ENCODE measurements at places on chromosomes 7 and 10. TPM values are rescaled to one million over a fixed set of nuclear protein-coding genes. Genes with fewer than 3 reads are reported as not detected.

DNA sequence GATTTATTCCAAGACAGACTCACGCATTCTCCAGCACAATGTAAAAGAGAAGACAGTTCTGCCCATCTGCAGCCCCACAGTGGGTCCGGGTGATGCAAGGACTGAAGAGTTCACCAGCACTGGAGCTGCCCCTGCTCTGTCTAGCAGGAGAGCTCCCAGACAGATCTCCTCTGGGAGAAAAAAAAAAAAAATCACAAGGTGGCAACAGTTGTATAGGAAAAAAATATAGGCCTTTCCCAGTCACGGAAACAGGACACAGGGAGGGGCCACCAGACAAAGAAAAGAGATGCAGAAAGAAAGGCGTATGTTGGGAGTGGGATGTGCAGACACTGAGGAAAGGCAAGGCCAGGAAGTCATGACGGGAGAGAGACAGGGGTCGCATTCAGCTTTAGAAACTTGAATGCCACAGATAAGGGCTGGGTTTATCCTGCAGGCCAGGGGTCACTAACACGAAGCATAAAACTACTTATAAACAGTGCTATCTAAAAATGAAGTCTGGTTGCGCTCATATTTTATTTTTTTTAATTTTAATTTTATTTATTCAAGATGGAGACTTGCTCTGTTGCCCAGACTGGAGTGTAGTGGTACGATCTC is 54.1 kb downstream of the FAM171A1 start:
- peaks cover 27% of the 10 kb centered on the region for H3K4me1 ChIP-seq
- no peaks in the 10 kb centered on the region for H3K36me3 ChIP-seq
- no peak overlapping the region for H3K4me3 ChIP-seq
- H3K27ac ChIP-seq = no peak overlapping the region

- no peak overlapping the region for H3K4me3 ChIP-seq
- H3K36me3 ChIP-seq = no peaks in the 10 kb centered on the region
- H3K27me3 ChIP-seq = peaks cover 14% of the 10 kb centered on the region
- no peak overlapping the region for H3K27ac ChIP-seq
Measured at GRCh38 chr10:45224219-45224841, 91.1 kb downstream of the OR13A1 start.

GRCh38 chr10:23481363-23481961 is 42.6 kb downstream of the OTUD1 start:
- H3K4me3 ChIP-seq = no peak overlapping the region
- no peak for DNase-seq
- no peaks in the 10 kb centered on the region for H3K36me3 ChIP-seq
- H3K27ac ChIP-seq = no peak overlapping the region
- no peaks in the 10 kb centered on the region for H3K27me3 ChIP-seq

DNA sequence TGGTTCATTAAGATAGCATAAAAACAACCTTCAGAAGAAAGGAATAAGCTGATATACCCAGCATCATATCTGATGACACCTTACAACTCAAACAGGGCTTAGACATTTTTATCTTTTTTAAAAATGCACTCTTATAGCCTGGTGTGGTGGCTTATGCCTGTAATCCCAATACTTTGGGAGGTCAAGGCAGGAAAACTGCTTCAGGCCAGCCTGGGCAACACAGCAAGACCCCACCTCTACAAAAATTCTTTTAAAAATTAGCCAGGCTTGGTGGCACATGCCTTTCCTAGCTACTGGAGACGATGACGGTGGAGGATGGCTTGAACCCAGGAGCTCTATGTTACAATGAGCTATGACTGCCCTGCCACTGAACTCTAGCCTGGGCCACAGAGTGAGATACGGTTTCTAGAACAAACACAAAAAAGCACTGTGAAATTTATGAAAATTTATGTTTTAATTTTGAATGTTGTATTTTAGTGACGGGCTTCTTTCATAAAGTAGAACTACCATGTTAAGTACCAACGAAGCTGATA is 12.3 kb upstream of the KMT2E start:
- no peaks in the 10 kb centered on the region for H3K27me3 ChIP-seq
- no peak for DNase-seq
- H3K4me3 ChIP-seq = no peak overlapping the region
- H3K36me3 ChIP-seq = no peaks in the 10 kb centered on the region

DNA sequence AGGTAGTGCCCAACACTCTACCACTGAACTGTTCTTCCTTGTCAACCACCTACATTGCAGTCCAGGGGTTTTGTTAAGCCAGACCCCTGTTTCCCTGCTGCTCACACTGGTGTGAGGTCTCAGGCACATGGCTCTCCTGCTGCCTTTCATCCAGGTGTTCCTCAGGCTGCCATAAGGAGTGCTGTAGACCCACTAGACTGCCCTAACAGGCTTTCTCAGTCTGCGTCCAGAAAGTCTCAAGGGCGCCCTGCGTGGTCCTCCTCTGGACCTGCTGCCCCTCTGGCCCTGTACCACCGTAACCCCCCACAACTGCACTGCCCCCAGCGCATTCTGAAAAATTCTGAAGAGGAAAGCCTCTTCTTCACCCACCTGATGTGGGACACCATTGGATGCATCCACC is 225.7 kb upstream of the ANKRD30A start:
- no peak overlapping the region for H3K4me3 ChIP-seq
- no peaks in the 10 kb centered on the region for H3K4me1 ChIP-seq
- no peak for DNase-seq
- H3K27ac ChIP-seq = no peak overlapping the region

GRCh38 chr10:132803416-132804210 is 17.7 kb upstream of the NKX6-2 start:
- no peak overlapping the region for H3K4me3 ChIP-seq
- H3K4me1 ChIP-seq = no peaks in the 10 kb centered on the region
- H3K27me3 ChIP-seq = no peaks in the 10 kb centered on the region
- H3K27ac ChIP-seq = no peak overlapping the region

The NODAL gene
- total RNA-seq = not detected

GRCh38 chr7:69596723-69597277 is 1.5 kb upstream of the AUTS2 start:
- H3K27me3 ChIP-seq = no peaks in the 10 kb centered on the region
- H3K4me3 ChIP-seq = peak overlapping the region; percentile 90
- peak overlapping the region; percentile 91 for H3K27ac ChIP-seq
- no peak for DNase-seq
- no peaks in the 10 kb centered on the region for H3K36me3 ChIP-seq

GRCh38 chr7:132771301-132771730 is 195.0 kb upstream of the PLXNA4 start:
- H3K4me3 ChIP-seq = no peak overlapping the region
- H3K27ac ChIP-seq = no peak overlapping the region
- no peaks in the 10 kb centered on the region for H3K4me1 ChIP-seq
- no peak for DNase-seq
- H3K36me3 ChIP-seq = no peaks in the 10 kb centered on the region
- H3K27me3 ChIP-seq = no peaks in the 10 kb centered on the region

GRCh38 chr10:33886299-33886698 is 551.8 kb upstream of the NRP1 start:
- no peak overlapping the region for H3K27ac ChIP-seq
- H3K4me1 ChIP-seq = no peaks in the 10 kb centered on the region
- H3K27me3 ChIP-seq = no peaks in the 10 kb centered on the region
- H3K4me3 ChIP-seq = no peak overlapping the region

- H3K4me3 ChIP-seq = no peak overlapping the region
- DNase-seq = no peak
- H3K27me3 ChIP-seq = no peaks in the 10 kb centered on the region
Measured at GRCh38 chr10:127834791-127835190, 58.0 kb downstream of the CLRN3 start.

DNA sequence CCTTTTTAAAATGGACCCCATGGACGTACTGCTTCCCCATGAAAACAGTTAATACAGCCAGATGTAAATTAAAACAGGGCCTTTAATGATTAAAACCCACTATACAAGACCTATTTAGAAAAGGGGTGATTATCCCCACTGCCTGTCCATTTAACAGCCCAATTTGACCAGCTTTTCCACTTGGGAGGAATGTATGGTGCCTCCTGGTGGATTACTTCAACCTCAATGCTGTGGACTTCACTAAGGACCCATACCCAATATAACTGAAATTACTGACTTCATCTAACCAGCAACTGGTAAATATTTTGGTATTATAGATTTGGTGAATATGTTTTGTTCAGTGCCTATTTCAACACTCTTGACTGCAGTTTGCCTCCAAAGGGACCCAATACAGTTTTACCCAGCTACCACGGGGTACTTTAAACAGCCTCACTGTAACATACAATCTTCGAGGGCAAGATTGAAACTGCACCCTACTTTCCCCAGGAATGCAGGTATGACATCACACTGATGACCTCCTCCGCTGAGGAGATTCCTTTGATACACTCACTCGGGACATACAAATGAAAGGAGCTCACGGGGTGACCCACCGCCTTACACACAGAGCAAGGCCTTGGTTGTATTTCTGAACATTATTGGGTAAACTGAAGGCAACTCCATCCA is 192.8 kb downstream of the DNAJC1 start:
- H3K36me3 ChIP-seq = no peaks in the 10 kb centered on the region
- H3K27me3 ChIP-seq = no peaks in the 10 kb centered on the region
- no peak for DNase-seq
- H3K4me1 ChIP-seq = no peaks in the 10 kb centered on the region
- H3K4me3 ChIP-seq = no peak overlapping the region

The LFNG gene
- 5.0 TPM for total RNA-seq

DNA sequence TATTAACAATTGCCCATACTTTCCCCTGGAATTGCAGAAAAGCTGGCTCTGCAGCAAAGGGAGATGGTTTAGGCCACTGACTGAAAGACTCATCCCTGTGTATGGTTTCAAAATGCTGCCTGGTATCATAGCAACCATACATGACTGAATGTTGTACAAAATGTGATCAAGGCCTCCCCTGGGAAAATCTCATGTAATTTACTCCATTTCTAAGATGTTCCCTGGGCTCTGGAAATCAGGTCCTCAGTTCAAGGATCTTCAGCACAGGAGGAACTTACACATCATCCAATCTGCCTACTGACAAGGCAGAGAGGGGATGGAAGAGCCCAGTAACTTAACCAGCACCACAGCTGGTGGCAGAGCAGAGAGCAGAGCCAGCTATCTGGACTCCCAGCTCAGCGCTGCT is 111.8 kb downstream of the JAZF1 start:
- H3K4me1 ChIP-seq = peaks cover 79% of the 10 kb centered on the region
- H3K27ac ChIP-seq = peak overlapping the region; percentile 80
- H3K4me3 ChIP-seq = no peak overlapping the region
- H3K36me3 ChIP-seq = no peaks in the 10 kb centered on the region
- no peaks in the 10 kb centered on the region for H3K27me3 ChIP-seq

- no peak for DNase-seq
- H3K27me3 ChIP-seq = peaks cover 4% of the 10 kb centered on the region
- H3K4me1 ChIP-seq = no peaks in the 10 kb centered on the region
- H3K36me3 ChIP-seq = no peaks in the 10 kb centered on the region
- H3K27ac ChIP-seq = no peak overlapping the region
- no peak overlapping the region for H3K4me3 ChIP-seq
Measured at GRCh38 chr7:157077986-157078644, 60.6 kb upstream of the UBE3C start.

The C10orf67 gene
- total RNA-seq = not detected

Measured in sigmoid colon (tissue), 7 donors.